Activated B cell treated with CpG ODN at 0.5 μM for 24 hours (primary cell): ENCODE measurements at places on chromosomes 1 and 21. TPM values are rescaled to one million over a fixed set of nuclear protein-coding genes. Genes with fewer than 3 reads are reported as not detected.

Gene XCL1
- total RNA-seq = not detected in 2 replicates

Gene MAP7D1
- total RNA-seq = 56.5 and 59.9 TPM in 2 replicates

Gene RIPK4
- 0.07 TPM in 1 of 2 replicates, not detected in the other for total RNA-seq

Gene SCCPDH
- total RNA-seq = 8.1 and 9.3 TPM in 2 replicates

Gene PLA2G2D
- 0.16 and 0.29 TPM in 2 replicates for total RNA-seq

Gene CD160
- not detected in 2 replicates for total RNA-seq

Gene FCRL5
- 40.4 and 55.4 TPM in 2 replicates for total RNA-seq

Gene HSD3B1
- not detected in 2 replicates for total RNA-seq

Gene ZBED6
- 26.3 and 31.4 TPM in 2 replicates for total RNA-seq

Gene SPRR5
- not detected in 2 replicates for total RNA-seq

Gene ANKRD65
- total RNA-seq = 0.13 TPM in 1 of 2 replicates, not detected in the other

Gene KCNJ10
- not detected in 2 replicates for total RNA-seq

Gene KCNJ15
- total RNA-seq = not detected in 2 replicates

Gene VWA5B1
- total RNA-seq = not detected in 2 replicates

Gene KRTAP21-2
- total RNA-seq = not detected in 2 replicates

Gene LGR6
- not detected in 2 replicates for total RNA-seq

Gene CSDE1
- 416 and 424 TPM in 2 replicates for total RNA-seq

Gene LHX4
- not detected in 2 replicates for total RNA-seq

Gene TAS1R3
- total RNA-seq = 2.5 and 2.7 TPM in 2 replicates

Gene LCE3E
- not detected in 2 replicates for total RNA-seq

Gene C1orf94
- not detected in 2 replicates for total RNA-seq

Gene ELAVL4
- total RNA-seq = not detected in 2 replicates

Gene PCP4L1
- not detected in 2 replicates for total RNA-seq

Gene KCNT2
- total RNA-seq = not detected in 2 replicates

Gene HAPLN2
- total RNA-seq = not detected in 2 replicates

Gene MX2
- total RNA-seq = 32.6 and 34.4 TPM in 2 replicates

Gene RCAN3
- total RNA-seq = 22.8 and 23.6 TPM in 2 replicates

Gene KCNAB2
- total RNA-seq = 101 and 121 TPM in 2 replicates

Gene GBP1
- 24.0 and 27.5 TPM in 2 replicates for total RNA-seq

Gene FCRL2
- total RNA-seq = 48.0 and 51.6 TPM in 2 replicates

Gene LRRN2
- total RNA-seq = not detected in 2 replicates

Gene KCNE2
- not detected in 2 replicates for total RNA-seq

Gene PDC
- total RNA-seq = not detected in 2 replicates

Gene PM20D1
- total RNA-seq = 1.2 and 2.1 TPM in 2 replicates

Gene LRRC8D
- 31.3 and 36.0 TPM in 2 replicates for total RNA-seq

Gene IL19
- total RNA-seq = not detected in 2 replicates

Gene ECM1
- total RNA-seq = 1.7 and 2.1 TPM in 2 replicates

Gene GPX7
- total RNA-seq = 20.9 and 22.4 TPM in 2 replicates

Gene LCE1E
- not detected in 2 replicates for total RNA-seq

Gene GADD45A
- total RNA-seq = 8.3 and 8.7 TPM in 2 replicates

Gene TOE1
- total RNA-seq = 24.6 and 25.3 TPM in 2 replicates

Gene HOOK1
- 9.9 and 11.5 TPM in 2 replicates for total RNA-seq

Gene DNAI4
- total RNA-seq = 0.75 and 3.4 TPM in 2 replicates

Gene UBE2J2
- total RNA-seq = 79.2 and 89.9 TPM in 2 replicates

Gene MCOLN2
- total RNA-seq = 60.1 and 80.2 TPM in 2 replicates

Gene TLCD4
- 0.22 and 0.24 TPM in 2 replicates for total RNA-seq

Gene ACP6
- 6.9 and 10.5 TPM in 2 replicates for total RNA-seq

Gene SUSD4
- total RNA-seq = not detected in 2 replicates

Gene VANGL2
- total RNA-seq = 4.1 and 5.5 TPM in 2 replicates

Gene USP25
- total RNA-seq = 37.2 and 38.3 TPM in 2 replicates

Gene EXTL1
- not detected in 2 replicates for total RNA-seq

Gene AVPR1B
- total RNA-seq = not detected in 2 replicates

Gene AMY2B
- total RNA-seq = 17.3 and 19.7 TPM in 2 replicates

Gene C1orf210
- not detected in 2 replicates for total RNA-seq

Gene VCAM1
- not detected in 2 replicates for total RNA-seq

Gene DMAP1
- total RNA-seq = 59.6 and 64.7 TPM in 2 replicates

Gene VPS72
- total RNA-seq = 58.8 and 72.1 TPM in 2 replicates

Gene CTTNBP2NL
- 11.7 and 14.1 TPM in 2 replicates for total RNA-seq
